ENCODE measurements at places on chromosomes 1 and 21.

DNA sequence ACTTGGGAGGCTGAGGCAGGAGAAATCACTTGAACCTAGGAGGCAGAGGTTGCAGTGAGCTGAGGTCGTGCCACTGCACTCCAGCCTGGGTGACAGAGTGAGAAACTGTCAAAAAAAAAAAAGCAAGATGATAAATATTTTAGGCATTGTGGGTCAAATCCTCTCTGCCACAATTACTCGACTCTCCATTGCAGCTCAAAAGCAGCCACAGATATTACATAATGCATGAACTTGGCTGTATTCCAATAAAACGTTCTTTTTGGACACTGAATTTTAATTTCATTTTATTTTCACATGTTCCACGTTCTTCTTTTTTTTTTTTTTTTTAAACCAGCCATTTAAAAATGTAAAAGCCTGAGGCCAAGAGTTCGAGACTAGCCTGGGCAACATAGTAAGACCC, 69.4 kb downstream of the TCP10L start:
- DNase-seq = no peak

- DNase-seq = no peak
Observed at GRCh38 chr1:60866226-60866900, 216.0 kb upstream of the NFIA start.

DNA sequence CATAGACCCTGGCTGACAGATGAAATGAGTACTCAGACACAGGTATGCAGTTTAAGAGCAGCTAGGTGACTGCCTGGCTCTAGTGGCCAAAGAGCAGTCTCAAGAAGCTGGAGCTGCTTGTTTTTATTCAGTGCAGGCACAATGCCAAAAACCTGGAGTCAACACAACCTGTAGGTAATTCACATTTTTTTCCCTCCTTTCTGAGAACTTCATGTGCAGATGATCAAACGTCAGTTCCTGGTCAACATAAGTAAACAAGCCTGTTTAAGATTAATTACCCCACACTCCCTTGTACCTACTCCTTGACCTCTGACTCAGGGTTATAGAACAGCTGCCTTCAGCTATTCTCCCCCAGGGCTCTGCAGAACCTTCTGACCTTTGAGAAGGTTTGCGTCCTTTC, 17.3 kb upstream of the ACADM start:
- DNase-seq = no peak

DNA sequence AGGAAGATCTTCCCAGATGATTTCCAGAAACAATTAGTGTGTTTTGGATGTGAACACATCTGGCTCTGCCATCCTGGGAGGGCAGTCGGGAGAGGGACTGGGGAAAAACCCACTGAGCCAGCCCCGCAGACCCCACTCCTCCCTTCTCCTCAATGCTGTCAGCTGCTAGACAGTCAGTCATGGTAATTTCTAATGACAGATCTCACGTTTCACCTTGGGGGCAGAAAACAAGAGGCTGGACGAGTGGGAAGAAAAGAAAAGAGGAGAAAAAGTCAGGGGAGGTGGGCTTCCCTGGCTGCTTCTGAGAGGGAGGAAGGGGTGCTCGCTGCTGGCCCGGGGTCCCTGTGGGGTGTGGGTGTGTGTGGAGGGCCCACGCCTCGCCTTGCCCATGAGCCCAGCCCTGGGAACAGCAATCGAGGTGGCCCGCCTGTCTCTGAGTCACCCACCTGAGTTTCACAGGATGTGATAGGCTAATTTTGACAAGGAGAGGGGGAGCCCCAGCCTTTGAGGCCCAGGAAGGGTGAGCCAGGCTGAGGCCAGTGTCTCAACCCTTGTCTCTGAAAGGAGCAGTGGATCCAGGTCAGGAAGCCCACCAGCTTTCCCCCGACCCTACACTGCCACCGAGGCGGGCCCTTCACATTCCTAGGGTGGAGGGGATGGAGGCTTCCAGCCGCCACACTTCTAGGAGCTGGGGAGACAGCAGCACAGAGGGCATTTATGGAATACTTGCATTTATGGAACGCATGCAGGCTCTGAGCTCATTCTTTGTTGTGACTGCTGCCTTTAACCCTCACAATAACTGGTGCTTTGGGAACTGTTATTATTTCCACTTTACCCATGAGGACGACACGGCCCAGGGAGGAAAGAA, 49.1 kb upstream of the IFNLR1 start:
- DNase-seq = no peak

GRCh38 chr1:190373705-190374336, 103.8 kb downstream of the BRINP3 start:
- no peak for DNase-seq

- DNase-seq = no peak
Observed at GRCh38 chr1:233197940-233198339, 97.6 kb downstream of the PCNX2 start.
